NCI-H2081 treated with DMSO at 0.1 percent for 48 hours (cell line): ENCODE measurements at places on chromosomes 13 and 19.

DNA sequence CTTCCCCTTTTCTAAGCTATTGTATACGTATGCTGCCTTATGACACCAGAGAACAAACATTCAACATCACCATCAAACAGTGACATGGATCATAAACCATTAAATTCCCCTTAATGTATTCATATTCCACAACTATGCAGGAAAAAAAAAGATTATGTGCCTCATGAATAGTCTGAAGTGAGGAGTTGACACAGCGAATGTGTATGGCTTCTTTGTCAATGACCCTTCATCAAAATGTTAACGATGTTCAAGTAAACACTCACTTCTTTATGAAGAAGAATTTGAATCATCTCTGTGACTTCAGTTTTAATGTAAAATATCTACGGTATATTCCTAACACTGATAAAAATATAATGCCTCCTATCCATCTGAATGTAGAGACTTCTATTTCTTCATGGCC, 44.6 kb downstream of the SMAD9 start:
- DNase-seq: no peak

- no peak for DNase-seq
Measured at GRCh38 chr19:4189641-4190040, 7.2 kb downstream of the ANKRD24 start.

DNA sequence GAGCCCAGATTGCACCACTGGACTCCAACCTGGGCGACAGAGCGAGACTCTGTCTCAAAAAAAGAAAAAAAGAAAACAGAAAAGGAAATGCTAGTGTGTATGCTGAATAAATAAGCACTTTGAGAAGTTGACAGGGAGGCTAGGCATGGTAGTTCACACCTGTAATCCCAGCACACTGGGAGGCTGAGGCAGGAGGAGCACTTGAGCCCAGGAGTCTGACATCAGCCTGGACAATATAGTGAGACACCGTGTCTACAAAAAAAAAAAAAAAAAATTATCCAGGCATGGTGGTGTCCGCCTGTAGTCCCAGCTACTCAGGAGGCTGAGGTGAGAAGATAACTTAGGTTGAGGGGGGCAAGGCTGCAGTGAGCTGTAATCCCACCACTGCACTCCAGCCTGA, 19.1 kb upstream of the LDLR start:
- no peak for DNase-seq

GRCh38 chr19:18021121-18021755, 13.3 kb downstream of the ARRDC2 start:
- no peak for DNase-seq

GRCh38 chr13:112744168-112745021, 54.6 kb downstream of the ATP11A start:
- DNase-seq: no peak
